ENCODE measurements at places on chromosomes 2 and 18.

DNA sequence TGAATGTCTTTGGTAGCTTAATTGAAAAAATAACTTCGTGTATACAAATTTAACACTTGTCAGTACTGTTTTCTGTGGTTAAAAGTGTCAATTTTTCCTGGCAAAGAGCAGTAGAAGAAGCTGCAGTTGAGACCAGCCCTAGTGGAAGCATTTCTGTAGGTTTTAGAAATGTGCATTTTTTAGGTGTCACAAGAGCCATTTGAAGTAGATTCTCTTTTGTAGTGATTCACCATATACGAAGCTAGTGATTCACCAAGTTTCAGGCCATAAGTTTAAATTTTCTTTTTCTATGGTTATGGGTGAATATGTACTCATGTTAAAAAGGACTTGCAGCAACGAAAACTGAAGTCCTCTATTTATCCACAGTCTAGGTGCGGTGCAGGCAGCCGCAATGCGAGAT lies 4.2 kb downstream of the NABP1 start:
- no peak for DNase-seq

DNA sequence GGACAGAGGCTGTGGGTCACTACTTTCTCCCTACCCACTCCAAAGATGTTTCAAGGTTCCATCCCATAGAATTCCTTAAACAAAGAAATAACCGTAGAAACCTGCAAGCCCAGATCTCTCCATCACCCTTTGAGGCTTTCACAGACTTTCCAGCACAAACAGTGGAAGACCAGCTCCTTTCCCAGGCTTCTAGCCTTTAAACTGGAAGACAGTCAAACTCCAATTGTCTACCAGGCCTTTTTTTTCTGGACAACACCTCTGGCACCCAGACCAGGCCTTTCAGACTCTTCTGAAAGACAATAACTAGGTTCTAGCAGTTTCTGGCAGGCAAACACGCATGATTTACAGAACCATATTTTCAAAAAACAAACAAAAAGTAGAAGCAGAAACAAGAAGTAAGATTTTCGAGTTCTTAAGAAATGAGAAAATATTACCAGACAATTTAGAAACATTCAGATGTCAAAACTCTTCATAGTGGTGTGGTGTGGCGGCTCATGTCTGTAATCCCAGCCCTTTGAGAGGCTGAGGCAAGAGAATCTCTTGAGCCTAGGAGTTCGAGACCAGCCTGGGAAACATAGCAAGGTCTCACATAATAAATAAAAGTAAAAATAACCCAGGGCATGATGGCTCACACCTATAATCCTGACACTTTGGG lies 106.8 kb upstream of the MSH2 start:
- DNase-seq, result no peak

DNA sequence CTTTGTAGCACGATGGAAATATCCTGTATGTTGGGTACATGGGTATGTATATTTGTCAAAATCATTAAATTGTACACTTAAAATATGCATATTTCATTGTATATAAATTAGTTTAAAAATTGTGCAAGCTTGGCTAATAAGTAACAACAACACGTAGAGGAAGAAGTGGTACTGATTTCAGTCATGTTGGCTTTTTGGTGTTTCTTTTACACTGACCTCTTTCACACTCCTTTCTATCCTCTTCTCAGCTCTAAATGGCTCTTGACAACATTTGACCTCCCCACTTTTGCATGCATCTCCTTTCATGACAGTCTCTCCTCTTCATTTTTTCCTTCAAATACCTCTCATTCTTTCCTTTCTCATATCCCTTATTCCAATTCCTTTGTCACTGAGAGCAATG lies 801.4 kb upstream of the ZEB2 start:
- no peak for DNase-seq

- DNase-seq, result no peak
Observed at GRCh38 chr2:64944484-64944883, 44.7 kb upstream of the SLC1A4 start.

GRCh38 chr2:100211521-100211920 lies 69.1 kb upstream of the AFF3 start:
- DNase-seq, result no peak

DNA sequence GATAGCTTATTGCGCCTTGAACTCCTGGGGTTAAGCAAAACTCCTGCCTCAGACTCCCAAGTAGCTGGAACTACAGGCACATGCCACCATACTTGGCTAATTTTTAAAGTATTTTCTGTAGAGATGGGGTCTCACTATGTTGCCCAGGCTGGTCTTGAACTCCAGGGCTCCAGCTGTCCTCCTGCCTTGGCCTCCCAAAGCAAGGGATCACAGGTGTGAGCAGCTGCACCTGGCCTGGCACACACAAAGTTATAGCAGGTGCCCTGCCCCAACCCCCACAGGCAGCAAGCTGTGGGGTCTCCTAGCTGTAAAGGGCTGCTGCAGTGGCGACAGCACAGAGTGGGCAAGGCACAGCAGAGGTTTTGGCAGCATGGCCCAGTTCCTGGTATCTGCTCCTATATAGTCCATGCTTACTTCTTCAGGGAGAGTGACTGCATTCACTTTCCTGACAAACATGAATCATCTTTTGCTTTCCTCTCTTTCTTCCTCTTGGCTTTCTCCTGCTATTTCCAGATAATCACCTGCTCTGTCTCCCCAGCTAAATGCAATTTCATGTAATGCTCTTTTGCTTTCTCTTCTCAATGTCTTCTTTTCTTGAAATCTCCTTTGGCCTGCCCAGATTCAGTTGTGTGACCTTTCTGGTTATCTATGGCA lies 27.3 kb upstream of the METAP1D start:
- DNase-seq, result no peak

DNA sequence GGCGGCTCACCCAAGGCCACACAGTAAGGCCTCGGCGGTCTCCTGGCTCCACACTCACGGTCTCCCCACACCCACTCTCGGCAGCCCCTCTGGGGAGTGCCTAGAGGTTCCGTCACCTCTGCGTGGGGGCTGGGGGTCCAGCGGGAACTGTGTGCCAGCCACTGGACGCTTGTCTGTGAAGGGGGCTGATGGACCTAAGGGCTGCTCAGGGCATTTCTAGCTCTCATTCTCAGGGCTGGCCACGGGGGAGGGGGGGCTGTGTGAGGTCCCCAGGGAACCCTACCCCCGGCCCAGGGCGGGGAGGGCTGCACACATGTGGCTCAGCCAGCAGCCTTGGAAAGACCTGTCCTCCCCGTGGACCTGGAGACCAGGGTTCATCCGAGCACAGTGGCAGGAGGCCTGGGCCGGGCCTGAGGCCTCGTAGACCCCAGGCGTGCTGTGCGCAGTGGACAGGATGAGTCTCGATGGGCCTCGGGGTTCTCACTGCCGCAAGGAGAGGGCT lies 27.1 kb upstream of the ODC1 start:
- no peak for DNase-seq

All from NCI-H1092 treated with DMSO at 0.1 percent for 48 hours (cell line).